ENCODE measurements at places on chromosomes 2 and 18. TPM values are rescaled to one million over a fixed set of nuclear protein-coding genes. Genes with fewer than 3 reads are reported as not detected.

- no peak for DNase-seq
These were observed 21.8 kb upstream of the TANK start for GRCh38 chr2:161138429-161138828.

GRCh38 chr2:220394433-220394832, 767.0 kb downstream of the SLC4A3 start:
- peak; percentile 13 for DNase-seq

- DNase-seq: no peak
These were observed 2.8 kb downstream of the PREPL start for GRCh38 chr2:44358503-44358902.

GRCh38 chr2:98479371-98479770, 34.7 kb downstream of the INPP4A start:
- no peak for DNase-seq

GRCh38 chr18:13260197-13260934, 41.8 kb downstream of the LDLRAD4 start:
- peak; percentile 3 for DNase-seq

DNA sequence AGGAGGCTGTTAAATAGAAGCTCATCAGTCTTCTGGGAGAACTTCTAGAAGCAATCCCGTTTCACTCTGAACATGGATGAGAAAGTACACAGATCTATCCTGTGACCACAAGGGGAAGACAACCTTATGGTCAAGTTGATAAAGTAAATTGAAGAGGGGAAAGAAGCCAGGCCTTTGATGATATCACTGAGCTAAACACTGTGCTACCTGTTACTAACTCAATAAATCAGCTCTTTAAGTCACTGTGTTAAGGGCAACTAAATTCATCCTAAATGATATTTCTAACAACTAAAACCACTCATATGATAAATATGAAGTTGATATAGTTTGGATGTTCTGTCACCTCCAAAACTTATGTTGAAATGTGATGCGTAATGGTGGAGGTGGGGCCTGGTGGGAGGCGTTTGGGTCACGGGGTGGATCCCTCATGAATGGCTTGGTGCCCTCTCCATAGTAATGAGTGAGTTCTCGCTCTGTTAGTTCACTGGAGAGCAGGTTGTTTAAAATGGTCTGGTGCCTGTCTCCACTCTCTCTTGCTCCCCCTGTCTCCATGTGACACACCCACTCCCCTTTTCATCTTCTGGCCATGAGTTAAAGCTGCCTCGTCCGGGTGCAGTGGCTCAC, 23.6 kb downstream of the OLA1 start:
- DNase-seq: no peak

DNA sequence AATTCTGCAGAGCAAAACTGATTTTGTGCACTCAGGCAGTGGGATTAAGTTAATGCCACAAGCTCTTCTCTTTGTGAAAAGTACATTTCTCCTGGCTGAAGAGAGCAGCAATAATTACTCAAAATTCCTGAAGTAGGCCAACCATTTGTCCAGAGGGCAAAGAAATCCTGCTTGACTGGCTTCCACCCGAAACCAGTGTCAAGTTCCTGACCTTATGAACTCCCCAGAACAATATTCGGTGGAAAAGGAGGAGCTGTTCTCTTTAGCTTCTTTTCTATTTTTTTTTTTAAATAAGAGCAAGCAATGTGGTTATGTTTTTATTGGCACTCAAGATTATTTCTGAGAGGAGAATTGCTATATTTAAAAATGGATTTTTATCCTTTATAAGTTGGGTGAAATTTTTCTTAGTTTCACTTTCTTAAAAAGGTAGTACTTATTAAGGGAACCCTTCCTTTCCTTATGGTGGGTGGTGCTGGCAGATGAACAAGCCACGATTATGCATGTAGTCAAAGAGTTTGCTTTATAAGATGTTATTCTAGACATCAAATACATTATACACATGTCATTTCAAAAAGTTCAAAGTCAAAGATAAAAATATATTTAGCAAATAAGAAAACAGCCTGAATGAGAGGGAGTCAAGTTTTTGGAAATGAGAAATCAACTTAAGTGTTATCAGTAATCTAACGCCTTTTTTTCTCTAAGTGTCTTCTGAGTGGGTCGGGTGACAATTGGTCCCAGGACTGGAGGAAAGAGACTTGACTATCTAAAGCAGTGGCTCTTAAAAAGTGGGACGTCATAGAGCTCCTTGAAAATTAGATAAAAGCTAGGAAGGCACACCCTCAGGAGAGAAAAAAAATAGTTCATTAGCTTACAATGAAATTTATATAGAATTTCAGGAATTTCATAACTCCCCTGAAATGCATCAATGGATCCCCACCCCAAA, 194.5 kb downstream of the IKZF2 start:
- DNase-seq: no peak

DNA sequence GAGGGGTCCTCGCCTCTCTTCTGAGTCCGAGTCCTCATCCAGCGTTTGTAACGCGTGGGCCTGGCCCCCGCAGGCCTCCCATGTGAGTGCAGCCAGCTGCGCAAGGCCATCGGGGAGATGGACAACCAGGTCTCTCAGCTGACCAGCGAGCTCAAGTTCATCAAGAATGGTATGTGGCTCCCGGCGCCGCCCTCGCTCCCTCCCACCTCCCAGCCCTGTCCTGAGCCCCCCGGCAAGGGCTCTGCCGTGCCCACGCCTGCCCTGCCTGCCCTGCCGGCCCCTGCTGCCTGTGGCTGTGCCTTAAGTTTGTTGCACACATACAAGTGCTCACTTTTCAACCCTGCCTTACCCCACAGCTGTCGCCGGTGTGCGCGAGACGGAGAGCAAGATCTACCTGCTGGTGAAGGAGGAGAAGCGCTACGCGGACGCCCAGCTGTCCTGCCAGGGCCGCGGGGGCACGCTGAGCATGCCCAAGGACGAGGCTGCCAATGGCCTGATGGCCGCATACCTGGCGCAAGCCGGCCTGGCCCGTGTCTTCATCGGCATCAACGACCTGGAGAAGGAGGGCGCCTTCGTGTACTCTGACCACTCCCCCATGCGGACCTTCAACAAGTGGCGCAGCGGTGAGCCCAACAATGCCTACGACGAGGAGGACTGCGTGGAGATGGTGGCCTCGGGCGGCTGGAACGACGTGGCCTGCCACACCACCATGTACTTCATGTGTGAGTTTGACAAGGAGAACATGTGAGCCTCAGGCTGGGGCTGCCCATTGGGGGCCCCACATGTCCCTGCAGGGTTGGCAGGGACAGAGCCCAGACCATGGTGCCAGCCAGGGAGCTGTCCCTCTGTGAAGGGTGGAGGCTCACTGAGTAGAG, 14.4 kb upstream of the ALLC start:
- no peak for DNase-seq

DNA sequence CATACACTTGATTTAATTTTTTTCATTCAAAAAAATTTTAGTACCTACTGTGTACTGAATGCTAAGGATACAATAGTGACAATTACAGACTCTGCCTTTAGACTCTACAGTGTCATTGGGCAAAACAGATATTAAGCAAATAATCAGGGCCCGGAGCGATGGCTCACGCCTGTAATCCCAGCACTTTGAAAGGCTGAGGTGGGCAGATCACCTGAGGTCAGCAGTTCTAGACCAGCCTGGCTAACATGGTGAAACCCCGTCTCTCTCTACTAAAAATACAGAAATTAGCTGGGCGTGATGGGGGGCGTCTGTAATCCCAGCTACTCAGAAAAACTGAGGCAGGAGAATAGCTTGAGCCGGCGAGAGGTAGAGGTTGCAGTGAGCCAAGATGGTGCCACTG, 1.4 kb downstream of the UBXN2A start:
- no peak for DNase-seq

GRCh38 chr2:11798701-11799435, 52.4 kb downstream of the LPIN1 start:
- DNase-seq: no peak

GRCh38 chr2:233338812-233339368, 15.4 kb upstream of the DGKD start:
- DNase-seq: no peak

DNA sequence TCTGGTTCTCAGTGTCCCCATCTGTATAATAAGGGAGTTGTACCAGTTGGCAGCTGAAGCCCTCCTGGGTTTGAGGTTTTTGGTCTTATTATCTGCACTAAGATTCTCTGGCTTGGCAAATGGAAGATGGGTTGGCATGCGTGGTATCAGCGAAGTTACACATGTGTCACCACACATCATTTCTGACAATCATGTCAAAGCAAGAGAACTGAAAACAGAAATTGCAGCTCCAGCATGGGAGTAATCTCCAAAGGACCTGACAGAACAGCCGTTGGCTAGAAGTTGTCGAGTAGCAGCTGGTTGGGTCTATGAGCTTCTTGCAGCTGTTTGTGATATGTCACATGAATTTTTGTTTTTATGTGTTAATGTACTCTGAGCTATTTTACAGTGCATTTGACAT, 317.4 kb downstream of the SLC4A3 start:
- no peak for DNase-seq

DNA sequence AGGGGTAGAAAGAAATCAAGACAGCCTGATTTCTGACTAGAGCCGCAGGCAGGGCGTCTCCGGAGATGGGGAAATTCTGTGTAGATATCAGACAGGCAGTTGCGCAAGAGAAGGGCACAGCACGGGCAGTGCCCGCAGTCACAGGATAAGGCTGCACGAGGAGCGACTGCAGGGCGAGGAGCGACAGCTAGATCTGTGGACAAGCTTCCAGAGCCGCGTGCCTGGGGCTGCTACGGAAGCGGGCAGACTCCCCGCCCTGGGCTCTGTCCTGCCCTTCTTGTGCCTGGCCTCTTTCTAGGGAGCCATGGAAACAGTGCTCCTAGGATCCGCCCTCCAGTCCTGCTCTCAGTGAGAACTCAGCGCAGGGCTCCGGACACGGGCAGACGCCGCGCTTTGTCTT, 12.6 kb downstream of the MC5R start:
- no peak for DNase-seq

DNA sequence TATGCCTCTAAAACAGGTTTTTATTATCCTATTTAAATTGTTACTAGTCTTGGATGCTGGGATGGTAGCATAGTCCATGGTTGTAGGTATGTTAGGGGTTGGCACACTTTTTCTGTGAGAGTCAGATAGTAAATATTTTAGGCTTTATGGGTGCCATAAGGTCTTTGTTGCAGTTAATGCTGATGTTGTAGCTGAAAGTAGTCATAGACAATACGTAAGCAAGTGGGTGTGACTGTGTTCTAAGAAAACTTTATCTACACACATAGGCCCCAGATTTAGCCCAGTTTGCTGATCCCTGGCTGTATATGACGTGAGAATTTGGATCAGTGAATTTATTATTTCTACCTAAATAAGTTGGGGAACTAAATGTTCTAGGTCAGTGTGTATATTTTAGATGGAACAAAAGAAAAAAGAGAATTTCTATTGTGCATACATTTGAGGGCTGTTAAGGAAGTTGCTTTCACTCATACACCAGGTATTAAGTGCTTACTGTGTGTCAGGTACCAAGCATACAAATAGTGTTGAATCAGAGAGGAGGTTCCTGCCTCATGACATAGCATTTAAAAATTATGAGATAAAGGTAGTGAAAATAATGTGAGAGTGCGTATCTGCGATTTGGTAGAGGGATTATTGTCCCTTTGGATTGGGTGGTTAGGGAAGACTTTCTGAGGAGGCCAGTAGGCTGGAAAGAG, 39.4 kb downstream of the AGFG1 start:
- DNase-seq: peak; percentile 80

- DNase-seq: no peak
These were observed 129.0 kb upstream of the ACVR2A start for GRCh38 chr2:147715807-147716206.

DNA sequence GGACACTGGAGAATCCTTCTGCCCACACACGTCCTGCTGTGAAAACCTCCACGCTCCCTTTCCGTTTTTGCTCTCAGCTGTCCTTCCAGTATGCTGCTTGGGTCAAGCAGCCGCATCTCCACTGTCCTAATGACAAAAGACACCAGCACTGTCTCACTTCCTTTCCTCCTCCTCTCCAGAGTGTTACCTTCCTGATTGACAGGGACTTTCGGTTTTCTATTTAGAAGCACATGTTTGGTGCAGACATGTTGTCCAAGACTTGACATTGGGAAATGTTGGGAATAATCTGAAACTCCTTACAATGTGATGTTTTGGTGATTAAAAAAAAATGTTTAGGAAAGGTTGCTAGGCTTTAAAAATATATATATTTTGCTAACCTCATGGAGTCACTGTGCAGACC, 226.6 kb downstream of the FAM210A start:
- DNase-seq: no peak

UGT1A8 gene
- not detected for total RNA-seq

SERPINB3 gene
- not detected for total RNA-seq

MARCO gene
- not detected for total RNA-seq

LPIN1 gene
- 69.6 TPM for total RNA-seq

RAB12 gene
- 49.6 TPM for total RNA-seq
